ENCODE measurements at places on chromosomes 6 and 20. TPM values are rescaled to one million over a fixed set of nuclear protein-coding genes. Genes with fewer than 3 reads are reported as not detected.

AGER gene
- 1.9 TPM for total RNA-seq

DNA sequence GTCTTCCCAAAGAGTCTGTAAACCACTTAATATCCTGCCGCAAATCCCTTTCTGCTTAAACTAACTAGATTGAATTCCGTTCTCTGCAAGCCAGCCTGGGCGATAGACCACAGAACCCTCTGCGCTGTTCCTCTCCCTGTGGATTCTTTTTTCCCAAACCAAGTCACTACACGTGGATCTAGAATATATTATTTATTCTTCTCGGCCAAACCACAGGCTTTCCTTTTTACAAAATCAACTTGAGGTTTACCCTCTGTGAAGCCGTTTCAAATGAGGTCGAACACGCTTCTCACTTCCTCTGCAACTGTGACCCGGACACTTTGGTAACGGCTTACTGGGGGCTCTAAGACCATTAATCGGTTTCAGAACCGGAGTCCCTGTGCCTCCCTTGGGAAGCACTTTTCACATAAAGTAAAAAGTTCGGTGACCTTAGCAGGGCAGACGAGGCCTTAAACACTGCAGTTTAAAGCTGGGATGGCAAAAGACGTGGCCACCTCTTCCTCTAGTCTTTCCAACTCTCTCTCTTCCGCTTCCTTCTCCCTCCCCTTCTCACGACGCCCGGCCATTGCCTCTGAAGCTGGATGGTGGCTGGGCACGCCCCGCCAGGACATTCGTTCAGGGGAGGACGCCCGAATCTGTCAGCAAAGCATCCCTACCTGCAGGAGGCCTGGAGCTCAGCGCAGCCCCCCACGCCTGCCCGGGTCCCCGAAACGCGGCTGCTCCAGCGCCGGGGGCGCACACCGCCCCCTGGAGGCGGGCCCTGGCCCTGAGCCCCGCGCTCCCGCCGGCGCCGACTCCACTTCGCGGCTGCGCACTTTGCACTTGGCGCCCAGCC lies 55.0 kb upstream of the FOXC1 start:
- peak; percentile 49 for DNase-seq
- H3K27ac ChIP-seq, result peak overlapping the region; percentile 74
- H3K4me3 ChIP-seq, result peak overlapping the region; percentile 83
- peaks cover 5% of the 10 kb centered on the region for H3K4me1 ChIP-seq

WFDC12 gene
- not detected for total RNA-seq

- DNase-seq, result peak; percentile 60
- peaks cover 45% of the 10 kb centered on the region for H3K27me3 ChIP-seq
- peaks cover 16% of the 10 kb centered on the region for H3K4me1 ChIP-seq
- no peaks in the 10 kb centered on the region for H3K36me3 ChIP-seq
- H3K27ac ChIP-seq, result no peak within 1 kb of the TSS
Observed at GRCh38 chr20:675453-676314, at the start of gene SCRT2. SCRT2 (minus strand) TSS chr20:675802; CDS start chr20:675601, 201 bp downstream.

TSHZ2 gene
- total RNA-seq, result 3.0 TPM

GRCh38 chr6:36715469-36715868 lies 17.8 kb downstream of the RAB44 start:
- no peak overlapping the region for H3K27ac ChIP-seq
- no peak overlapping the region for H3K4me3 ChIP-seq
- no peaks in the 10 kb centered on the region for H3K4me1 ChIP-seq
- DNase-seq, result no peak
- no peaks in the 10 kb centered on the region for H3K27me3 ChIP-seq

DNA sequence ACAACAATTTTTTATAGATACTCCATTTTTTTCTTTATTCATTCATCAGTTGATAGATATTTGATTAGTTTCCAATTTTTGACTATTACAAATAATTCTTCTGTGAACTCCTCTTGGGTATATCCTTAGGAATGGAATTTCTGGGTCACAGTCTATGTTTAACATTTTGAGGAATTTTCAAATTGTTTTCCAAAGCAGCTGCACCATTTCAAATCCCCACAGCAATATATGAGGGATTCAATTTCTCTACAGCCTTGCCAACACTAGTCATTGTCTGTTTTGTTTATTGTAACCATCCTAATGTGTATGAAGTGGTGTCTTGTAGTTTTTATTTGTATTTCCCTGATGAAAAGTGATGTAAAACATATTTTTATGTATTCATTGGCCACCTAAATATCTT lies 320.3 kb upstream of the DEFB112 start:
- H3K27me3 ChIP-seq, result no peaks in the 10 kb centered on the region
- H3K36me3 ChIP-seq, result no peaks in the 10 kb centered on the region
- no peak overlapping the region for H3K4me3 ChIP-seq
- no peak overlapping the region for H3K27ac ChIP-seq
- H3K4me1 ChIP-seq, result no peaks in the 10 kb centered on the region

DNA sequence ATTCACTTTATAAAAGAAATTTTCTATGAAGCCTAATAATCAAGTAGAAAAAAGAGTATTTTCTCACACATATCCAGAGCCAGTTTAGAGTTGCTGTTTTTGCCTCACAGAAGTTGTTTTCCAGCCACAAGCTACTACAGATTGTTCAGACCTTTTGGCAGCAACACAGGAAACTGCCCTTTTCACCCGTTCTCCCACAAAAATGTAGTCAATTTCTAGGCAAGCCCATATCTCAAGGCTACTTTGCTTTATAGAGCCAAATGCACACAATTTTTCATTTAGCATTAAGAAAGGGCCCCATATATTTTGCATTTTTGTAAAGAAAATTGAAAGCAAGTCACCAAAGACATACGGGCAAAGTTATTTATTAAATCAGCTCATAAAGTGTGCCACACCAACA lies 49.5 kb downstream of the EPB41L2 start:
- DNase-seq, result no peak

- H3K27me3 ChIP-seq, result no peaks in the 10 kb centered on the region
- no peak overlapping the region for H3K27ac ChIP-seq
- no peaks in the 10 kb centered on the region for H3K36me3 ChIP-seq
- H3K4me1 ChIP-seq, result peaks cover 3% of the 10 kb centered on the region
Observed at GRCh38 chr6:139888681-139889122, 514.3 kb upstream of the CITED2 start.

FOXC1 gene
- total RNA-seq, result 3.9 TPM

Data from gastrocnemius medialis (tissue), 4 donors.